ENCODE measurements at places on chromosomes 4 and X.

DNA sequence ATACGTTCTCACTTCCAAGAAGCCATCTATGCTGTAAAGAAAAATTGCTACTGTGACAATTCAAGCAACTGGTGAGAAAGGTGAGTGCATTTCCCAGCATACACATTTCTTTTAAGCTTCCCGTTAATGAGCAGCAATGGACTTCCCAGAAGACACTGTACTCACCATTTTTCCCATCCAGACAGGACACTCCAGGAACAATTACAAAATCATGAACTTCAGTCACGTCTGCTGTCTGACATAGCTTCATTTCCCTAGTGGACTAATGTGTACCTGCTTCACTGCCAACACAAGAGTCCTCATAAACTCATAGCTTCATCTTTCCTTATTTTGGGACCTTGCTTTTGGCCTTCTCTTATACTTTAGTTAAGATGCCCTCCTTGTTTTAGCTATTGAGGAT is 156.9 kb downstream of the ENOX2 start:
- DNase-seq, result no peak

DNA sequence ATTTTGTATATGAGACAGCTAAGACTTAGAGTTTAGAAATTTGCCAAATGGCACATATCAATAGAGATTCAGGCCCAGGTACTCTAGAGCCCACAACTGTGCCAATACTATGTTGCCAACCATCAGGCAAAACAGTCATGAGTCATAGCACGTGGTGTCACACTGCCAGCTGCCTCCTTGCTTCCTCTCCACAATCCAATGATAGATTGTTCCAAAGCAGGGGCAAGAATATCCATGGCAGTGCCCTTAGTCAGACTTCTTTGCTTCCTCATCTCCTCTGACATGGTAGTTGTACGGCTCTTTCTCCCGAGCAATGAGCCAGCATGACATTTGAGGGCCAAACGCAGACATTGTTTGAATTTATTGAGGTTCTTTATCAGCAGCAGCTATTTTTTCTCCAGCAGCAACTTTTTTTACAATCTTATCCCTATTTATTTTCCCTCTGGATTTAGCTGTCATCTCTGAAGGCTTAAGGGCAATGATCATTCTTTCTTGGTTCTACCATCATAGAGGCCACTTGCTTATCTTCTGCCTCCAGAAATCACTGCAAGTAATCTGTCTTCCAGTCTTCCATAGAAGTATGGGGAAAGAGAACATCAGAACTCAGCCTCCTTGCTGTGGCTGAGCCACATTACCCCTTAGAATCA is 169.7 kb downstream of the COL4A6 start:
- no peak for DNase-seq

DNA sequence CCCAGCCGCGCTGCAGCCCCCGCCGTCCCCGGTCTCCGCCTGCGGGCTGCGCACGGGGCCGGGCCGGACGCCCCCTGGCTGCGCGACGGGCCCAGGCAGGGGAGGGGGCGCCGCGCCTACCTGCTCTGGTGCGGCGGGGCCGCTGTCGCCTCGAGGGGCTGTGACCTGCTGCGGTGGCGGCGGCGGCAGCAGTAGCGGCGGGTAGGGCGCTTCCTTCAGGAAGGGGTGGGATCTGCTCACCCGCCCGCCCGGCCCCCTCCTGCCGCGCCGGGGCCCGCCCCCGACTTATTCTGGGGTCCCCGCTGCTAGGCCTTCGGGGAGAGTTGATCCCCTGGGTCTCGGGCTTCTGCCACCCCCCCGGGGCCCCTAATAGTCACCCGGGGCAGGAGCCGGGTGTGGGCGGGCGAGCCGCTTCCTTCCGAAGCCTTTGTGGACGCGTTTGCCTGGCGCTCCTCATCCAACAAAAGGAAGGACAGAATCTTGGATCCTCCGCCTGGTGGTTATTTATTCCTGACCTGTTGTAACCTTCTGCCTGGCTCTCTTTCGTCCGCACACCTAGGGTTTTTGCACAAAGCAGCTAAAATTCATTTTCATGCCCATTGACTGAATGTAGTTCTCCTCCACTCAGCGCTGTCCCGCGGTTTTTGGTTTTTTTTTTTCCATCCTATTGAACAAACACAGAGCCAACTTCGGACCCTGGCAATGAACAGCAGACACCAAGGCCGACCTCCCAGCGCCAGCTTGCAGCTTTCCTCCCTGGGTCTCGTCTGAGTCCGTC is at the start of gene TMEM150C:
TMEM150C (minus strand) TSS at position 203 of the 778 bp plus-strand sequence. CDS start 57,331 bp downstream, outside the sequence.
- DNase-seq, result no peak

- no peak for DNase-seq
Measured at GRCh38 chr4:8439914-8440491, 520 bp downstream of the ACOX3 start.

GRCh38 chr4:118757761-118758251 is 72.6 kb downstream of the METTL14 start:
- no peak for DNase-seq
